NCI-H1417 treated with DMSO at 0.1 percent for 48 hours (cell line): ENCODE measurements at places on chromosomes 6 and 20.

- no peak for DNase-seq
Measured at GRCh38 chr20:50083034-50083433, 29.9 kb downstream of the UBE2V1 start.

- peak; percentile 23 for DNase-seq
Measured at GRCh38 chr20:62122654-62123449, 577 bp downstream of the LSM14B start.

GRCh38 chr20:3728354-3728753 is 4.1 kb upstream of the HSPA12B start:
- no peak for DNase-seq

DNA sequence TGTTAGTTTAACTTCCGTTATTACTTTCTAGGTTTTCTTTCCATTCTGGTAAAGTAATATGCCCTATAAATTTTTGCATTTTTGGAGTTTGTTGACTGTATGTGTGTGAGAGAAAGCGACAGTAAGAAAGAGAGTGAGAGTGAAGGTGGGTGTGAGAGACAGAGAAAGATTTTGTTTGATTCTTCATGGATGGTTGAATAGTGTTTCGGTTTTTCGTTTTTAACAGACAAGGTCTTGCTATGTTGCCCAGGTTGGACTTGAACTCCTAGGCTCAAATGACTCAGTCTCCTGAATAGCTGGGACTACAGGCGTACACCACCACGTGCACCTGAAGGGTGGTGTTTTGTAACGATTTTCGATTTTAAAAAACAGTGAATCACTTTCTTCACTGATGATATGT is 329.1 kb upstream of the RUNX2 start:
- no peak for DNase-seq

GRCh38 chr20:31974951-31975487 is 7.1 kb downstream of the XKR7 start:
- DNase-seq: no peak

- no peak for DNase-seq
Measured at GRCh38 chr6:7201732-7202541, 94.2 kb downstream of the RREB1 start.

GRCh38 chr6:20186981-20187380 is 25.3 kb downstream of the MBOAT1 start:
- DNase-seq: no peak

DNA sequence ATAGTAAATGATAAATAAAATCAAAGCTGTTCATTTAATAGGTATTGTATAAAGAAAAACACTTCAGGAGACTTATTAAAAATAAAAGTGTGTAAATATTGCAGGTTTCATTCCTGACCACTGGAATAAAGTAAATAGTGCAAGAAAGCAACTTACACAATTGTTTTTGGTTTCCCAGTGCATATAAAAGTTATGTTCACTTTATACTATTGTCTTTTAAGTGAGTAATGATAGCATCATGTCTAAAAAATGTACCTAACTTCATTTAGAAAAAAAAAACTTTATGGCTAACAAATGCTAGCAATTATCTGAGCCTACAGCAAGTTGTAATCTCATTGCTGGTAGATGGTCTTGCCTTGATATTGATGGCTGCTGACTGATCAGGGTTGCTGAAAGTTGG is 726.6 kb upstream of the POU3F2 start:
- no peak for DNase-seq

DNA sequence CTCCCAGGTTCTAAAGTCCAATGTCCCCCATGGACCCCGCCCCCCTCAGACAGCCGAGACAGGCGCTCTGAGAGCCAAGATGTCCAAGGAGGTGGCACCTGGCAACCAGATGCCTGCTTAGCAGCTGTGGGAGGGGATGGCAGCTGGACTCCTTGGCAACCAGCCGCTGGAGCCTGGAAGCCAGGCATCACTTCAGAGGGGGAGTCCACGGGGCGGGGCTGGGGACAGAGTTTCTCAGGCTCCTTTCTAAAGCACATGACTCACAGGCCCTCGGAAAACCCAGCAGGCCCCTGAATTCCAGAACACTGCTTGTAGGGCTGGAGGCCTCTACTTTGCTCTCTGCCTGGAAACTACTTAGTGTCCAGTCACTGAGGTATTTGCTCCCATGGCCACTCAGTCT is 51.5 kb downstream of the PREX1 start:
- no peak for DNase-seq

DNA sequence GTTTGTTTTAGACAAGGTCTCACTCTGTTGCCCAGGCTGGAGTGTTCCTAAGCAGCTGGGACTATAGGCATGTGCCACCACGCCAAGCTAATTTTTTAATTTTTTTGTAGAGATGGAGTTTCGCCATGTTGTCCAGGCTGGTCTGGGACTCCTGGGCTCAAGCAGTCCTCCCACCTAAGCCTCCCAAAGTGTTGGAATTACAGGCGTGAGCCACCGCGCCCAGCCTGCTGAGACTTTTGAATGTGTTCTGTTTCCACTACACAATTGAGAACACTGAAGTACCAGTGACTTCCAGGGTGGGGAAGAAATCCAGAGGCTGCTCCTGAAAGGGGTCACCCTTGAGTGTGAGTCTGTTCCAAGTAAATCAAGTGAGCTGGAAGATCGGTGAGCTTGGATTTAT is 81.3 kb upstream of the ARMC2 start:
- no peak for DNase-seq

DNA sequence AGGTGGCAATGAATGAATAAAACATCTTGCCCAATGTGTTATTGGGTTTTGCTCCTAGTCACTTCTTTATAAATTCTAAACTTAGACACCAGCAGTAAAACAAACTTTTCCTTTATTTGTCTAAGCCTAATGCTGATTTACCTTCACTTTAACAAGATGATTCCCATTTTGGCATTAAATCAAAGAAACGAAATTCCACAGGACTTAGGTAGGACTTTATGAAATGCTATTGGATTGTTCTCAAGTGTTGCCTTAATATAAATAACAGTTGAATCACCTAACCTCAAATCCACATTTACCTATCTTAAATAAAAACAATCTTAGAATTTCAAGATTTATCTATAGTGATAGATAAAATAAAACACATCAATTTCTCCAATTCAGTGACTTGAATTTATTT is 831.8 kb downstream of the EPHA7 start:
- DNase-seq: no peak

- no peak for DNase-seq
Measured at GRCh38 chr6:84871925-84872324, 107.5 kb upstream of the TBX18 start.

GRCh38 chr6:32941214-32941768 is 463 bp upstream of the HLA-DMB start:
- no peak for DNase-seq

DNA sequence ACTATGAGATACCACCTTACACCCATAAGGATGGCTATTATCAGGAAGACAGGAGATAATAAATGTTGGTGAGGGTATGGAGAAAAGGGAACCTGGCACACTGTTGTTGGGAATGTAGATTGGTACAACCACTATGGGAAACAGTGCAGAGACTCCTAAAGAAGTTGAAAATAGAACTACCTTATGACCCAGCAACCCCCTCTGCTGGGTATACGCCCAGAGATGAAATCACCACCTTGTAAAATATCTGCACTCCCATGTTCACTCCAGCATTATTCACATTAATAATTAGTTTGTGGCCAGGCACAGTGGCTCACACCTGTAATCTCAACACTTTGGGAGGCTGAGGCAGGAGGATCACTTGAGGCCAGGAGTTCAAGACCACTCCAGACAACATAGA is 26.8 kb downstream of the ZBTB9 start:
- no peak for DNase-seq

- peak; percentile 67 for DNase-seq
Measured at GRCh38 chr20:309841-310644, 12.7 kb downstream of the ZCCHC3 start.

GRCh38 chr20:24914388-24915241 is 34.5 kb upstream of the CST7 start:
- DNase-seq: no peak

DNA sequence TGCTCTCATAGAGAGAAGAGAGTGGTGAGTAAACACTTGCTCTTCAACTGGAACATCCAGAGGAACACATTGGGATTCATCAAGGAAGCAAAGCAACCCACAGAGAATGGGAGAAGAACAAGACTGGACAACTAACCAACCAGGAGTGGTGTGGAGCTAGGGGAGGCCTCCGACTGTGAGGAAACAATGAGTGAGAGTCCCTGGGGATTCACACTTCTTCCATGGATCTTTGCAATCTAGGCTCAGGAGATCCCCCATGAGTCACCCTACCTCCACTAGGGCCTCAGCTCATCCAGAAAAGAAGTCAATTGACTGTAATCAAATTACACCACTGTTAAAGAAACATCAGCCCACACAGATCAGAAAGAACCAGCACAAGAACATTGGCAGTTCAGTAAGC is 42.3 kb upstream of the CLVS2 start:
- DNase-seq: no peak

DNA sequence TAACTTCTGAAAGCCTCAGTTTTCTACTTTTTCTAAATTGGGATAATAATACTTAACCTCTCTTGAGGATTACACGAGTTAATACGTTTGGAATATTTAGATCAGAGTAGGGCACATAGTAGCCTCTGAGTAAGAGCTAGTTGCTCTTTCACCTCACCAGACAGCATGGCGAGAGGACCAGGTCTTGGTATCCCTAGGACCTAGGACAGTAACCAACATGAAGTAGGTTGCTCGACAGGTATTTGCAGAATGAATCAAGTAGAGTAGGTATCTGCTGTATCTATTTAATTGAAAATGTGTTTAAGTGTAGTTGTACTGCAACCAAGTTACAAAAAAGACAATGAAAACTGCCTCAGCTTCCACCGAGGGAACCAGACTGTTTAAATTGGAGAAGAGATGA is 1.4 kb downstream of the CDC5L start:
- no peak for DNase-seq

GRCh38 chr6:84428300-84428907 is 201.0 kb upstream of the CEP162 start:
- no peak for DNase-seq

DNA sequence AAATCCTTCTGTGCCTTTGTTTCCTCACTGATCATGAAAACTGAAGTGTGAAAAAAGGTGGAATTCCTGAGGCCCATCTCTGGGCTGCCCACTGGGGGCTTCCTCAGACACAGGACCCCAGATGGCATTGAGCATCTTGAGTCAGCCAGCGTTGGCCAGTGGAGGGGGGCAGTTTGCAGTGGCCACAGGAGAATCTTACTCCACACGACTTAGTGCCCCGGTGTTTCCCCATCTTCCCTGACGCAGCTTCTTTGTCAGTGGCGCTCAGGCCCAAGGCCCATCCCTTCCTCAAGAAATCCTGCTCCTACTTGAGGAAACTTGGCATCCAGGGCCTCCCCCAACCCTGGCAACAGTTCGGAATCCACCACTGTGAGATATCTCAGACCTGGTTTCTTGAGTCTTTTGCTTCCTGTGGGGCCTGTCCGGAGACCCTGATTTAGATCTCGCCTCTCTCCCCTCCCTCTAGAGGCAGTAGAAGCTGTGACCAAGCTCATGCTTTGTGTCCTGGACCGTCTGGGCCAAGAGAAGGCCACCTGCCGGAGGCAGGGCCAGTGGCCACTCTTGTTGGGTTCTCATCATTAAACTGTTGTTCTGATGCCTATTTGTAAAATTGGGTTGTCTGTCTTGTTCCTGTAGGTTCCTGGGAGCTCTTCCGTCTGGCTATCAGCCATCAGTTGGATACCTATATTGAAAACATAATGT is 20.2 kb upstream of the DLGAP4 start:
- DNase-seq: no peak

DNA sequence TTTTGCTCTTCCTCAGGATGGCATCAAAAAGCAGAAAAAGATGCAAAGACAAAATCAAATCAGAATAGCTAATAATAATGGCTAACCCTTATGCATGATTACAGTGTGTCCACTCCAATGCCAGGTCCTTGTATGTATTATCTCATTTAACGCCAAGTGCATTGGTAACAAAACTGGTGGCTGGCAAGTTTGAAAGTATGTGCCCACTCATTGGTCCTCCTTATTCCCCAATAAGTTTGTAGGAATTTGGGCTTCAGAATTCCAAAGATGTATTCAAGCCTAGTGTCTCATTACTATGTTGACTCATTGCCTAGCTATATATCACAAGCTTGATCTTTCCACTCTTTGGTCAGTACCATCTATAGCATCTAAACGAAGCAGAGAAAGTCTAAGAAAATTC is 196.6 kb downstream of the GJA10 start:
- DNase-seq: no peak

- no peak for DNase-seq
Measured at GRCh38 chr6:43103253-43103876, 27.3 kb downstream of the PTK7 start.

DNA sequence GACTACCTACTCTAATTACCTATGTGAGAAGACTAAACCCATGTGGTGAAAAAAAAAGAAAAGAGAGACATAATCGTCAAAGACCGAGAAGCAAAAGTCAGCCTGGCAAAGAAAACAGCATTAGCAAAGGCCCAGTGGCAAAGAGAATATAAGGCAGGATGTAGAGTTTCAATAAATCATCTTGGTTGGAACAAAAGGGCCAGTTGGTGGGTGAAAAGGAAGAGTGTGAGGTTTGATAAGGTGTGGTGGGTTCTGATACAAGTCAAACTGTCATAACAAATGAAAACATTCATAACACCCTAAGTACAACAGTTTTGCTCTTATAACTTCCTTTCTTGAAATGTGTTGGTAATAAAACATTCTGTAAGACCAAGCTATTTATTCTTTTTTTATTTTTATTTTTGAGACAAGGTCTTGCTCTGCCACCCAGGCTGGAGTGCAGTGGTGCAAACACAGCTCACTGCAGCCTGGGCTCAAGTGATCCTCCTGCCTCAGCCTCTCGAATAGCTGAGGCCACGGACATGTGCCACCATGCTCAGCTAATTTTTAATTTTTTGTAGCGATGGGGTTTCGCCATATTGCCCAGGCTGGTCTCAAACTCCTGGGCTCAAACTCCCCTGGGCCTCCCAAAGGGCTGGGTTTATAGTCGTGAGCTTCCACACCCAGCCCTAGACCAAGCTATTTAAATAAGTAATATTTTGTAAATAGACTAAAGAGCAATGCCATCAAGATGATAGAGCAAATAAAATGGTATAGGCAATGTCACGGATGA is 18.9 kb upstream of the GTF3C6 start:
- DNase-seq: no peak

- no peak for DNase-seq
Measured at GRCh38 chr6:144265390-144265789, 19.7 kb upstream of the UTRN start.
